LHCN-M2 (cell line): ENCODE measurements at places on chromosomes 6 and 20.

DNA sequence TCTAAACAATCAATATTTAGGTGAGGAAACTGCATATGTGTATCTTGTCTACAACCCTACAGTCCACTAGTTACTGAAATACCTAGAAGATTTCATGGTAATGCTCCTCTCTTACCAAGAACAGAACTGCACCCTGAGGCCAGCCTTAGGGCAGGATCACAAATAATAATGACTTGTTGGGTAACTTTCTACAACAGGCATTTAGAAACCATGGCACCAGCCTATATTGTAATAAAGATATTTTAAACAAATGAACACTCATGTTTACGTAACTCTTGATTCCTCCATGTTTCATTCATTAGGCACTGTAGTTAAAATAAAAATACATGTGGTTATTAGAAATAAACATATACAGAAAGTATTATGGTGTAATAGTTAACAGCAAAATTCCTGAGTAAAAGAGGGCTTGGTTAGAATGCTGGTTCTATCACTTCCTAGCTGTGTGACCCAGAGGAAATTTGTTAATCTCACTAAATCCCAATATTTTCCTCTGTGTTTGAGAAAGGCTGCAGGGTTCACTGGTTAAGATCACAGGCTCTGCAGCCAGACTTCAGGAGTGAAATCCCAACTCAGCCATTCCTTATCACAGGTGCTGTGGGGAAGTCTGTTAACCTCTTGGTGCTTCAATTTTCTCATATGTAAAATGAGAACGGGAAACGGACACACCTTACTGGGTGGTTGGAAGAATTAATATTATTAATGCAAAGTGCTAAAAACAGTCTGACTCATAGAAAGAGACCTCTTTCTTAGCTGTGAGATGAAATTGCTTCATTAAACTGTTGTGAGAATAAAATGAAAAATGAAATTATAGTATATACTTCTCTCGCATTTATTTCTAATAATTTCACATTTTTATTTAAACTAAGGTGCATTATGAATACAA lies 8.5 kb downstream of the HMGN3 start:
- no peak for DNase-seq

- no peak for DNase-seq
These were observed 535.2 kb upstream of the ID4 start for GRCh38 chr6:19301980-19302379.

- DNase-seq: peak; percentile 45
These were observed 951 bp downstream of the FOXP4 start for GRCh38 chr6:41546866-41547798.

- peak; percentile 69 for DNase-seq
These were observed 93.1 kb downstream of the EPB41L2 start for GRCh38 chr6:130969791-130970491.

DNA sequence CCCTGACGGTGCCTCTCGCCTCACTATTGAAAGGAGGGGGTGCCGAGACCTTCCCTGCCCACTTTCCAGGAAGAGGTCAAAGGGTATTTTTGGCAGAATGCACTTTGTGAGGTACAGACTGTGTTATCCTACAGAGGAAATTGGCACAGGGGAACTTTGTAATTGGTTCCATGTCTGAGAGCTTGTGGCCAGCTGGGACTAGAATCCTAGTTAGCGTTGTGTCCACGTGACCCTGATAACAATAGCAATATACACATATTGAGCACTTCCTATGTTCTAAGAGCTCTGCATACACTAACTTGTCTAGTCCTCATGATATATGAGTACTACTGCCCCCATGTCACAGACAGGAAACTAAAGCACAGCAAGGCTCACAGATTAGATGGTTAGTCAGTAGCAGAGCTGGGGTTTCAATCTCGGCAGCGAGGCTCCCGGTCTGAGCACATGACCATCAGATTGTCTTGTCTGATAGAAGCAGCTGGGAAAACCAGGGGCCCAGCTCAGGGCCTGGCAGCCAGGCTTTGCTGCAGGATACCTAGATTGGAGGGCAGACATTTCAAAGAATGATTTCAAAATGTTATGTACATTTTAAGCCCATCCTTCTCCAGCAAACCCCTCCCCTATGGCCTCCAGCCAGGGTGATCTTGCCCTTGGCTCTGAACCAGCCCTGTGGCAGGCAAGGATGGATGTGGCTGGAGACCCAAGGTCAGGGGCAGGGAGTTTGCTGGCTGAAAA lies 1.4 kb downstream of the MAPK13 start:
- peak; percentile 37 for DNase-seq

GRCh38 chr6:128723667-128724066 lies 159.3 kb upstream of the LAMA2 start:
- DNase-seq: no peak

GRCh38 chr6:132219901-132220300 lies 181.4 kb downstream of the MOXD1 start:
- DNase-seq: no peak

DNA sequence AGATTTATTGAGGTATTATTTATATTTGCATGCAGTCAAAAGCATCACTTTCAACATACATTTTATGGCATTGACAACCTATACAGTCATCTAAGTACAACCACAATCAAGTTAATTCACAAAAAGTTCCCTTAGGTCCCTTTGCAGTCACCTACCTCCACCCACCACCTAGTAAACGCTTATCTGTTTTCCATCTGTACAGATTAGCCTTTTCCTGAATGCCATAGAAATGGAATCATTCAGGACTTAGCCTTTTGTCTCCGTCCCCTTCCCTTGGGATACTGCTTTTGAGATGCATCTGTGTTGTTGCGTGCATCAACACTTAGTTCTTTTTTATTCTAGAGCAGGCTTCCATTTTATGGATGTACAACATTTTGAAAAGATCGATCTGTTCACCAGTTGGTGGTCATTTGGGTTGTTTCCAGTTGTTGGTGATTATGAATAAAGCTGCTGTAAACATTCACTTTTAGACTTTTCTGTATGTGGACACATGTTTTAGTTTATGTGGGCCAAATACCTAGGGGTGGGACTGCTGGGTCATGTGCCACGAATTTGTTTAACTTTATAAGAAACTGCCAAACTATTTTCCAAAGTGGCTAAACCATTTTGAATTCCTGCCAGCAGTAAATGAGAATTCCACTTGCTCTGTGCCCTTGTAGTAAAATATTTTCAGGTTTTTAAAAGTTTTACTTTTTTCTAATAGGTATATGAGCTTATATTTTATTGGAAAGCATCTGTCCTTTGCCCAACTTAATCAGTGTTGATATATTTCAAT lies 17.6 kb upstream of the IFNGR1 start:
- no peak for DNase-seq

DNA sequence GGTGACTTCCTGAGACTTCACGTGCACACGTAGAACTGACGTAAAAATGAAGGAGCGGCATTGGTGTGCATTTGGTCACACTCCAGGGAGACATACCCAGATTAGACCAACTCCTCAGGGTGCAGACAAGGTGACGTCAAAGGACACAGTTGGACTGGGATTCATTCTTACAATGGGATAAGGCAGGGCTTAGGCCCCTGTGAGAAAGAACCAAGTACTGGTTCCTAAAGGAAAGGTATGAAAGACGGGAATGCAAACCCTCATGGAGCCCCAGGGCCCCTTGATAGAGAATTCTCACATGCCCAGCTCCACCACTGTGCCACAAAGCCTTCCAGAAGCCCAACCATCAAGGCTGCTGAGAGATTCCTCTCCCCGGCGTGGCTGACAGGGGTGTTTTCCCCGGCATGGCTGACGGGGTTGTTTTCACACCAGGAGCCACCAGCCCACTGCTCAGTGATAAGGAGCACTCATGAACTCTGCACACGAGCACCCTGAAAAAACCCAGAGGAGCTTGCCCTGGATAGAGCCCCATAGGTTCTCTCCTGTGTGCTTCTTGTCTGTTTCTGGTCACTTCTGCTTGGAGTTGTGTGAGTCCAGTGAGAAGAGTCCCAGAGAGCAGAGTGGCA lies 90.1 kb downstream of the CAP2 start:
- no peak for DNase-seq

- DNase-seq: no peak
These were observed 159.5 kb downstream of the DLL1 start for GRCh38 chr6:170131351-170131750.

- DNase-seq: no peak
These were observed 24.5 kb downstream of the SRSF3 start for GRCh38 chr6:36618366-36619355.

DNA sequence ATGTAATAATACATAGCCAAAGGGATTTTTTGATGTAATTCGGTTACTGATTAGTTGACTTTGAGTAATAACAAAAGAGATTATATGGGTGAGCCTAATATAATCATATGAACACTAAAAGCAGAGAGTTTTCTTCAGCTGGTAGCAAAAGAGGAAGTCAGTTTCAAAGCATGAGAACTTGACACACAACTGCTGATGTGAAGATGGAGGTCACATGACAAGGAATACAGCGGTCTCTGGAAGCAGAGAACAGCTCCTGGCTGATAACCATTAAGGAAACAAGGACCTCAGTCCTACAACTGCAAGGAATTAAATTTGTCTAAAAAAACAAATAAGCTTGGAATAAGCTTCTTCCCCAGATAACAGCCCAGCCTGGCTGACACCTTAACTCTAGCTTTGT lies 154.5 kb upstream of the PRND start:
- no peak for DNase-seq

DNA sequence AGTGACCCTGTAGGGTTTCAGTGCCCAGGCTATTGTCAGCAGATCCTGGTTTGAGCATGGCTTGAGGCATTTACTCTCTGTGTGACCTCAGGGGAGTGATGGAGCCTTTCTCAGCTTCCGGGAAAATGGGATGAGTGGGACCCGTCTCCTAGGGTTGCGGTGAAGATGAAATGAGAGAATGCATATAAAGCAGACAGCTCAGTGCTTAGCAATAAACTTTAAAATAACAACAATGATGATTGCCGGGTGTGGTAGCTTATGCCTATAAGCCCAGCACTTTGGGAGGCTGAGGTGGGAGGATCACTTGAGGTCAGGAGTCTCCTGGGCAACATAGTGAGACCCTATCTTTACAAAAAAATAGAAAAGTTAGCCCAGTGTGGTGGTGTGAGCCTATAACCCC lies 106.0 kb upstream of the MTHFD1L start:
- no peak for DNase-seq

GRCh38 chr6:98593676-98594075 lies 240.7 kb upstream of the POU3F2 start:
- DNase-seq: no peak

DNA sequence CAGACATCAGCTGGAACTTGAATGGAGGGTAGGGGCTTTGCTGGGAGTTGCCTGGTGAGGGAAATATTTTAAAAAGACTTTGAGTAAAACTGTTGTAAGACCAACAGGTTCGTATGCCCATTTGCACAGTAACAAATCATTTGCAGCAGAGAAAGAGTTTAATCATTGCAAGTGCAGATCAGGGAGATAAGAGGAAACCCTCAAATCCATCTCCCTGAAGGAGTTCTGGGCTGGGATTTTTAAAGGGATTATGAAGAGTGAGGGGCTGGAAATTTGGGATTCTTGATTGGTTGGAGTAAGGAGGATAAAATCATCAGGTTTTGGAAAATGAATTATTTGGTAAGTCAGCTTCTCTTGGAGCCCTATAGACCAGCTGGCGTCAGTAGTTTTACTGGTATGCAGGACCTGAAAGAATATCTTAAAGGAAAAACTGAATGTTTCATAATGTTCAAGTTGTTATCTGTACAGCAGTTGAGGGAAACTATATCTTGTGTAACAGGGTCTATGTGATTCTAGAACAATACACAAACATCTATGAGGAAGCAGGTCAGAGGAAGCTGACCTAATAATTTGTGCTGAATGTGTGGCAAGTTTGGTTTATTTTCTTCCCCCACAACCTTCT lies 295.5 kb downstream of the PLCB1 start:
- no peak for DNase-seq

- no peak for DNase-seq
These were observed 434 bp downstream of the ZKSCAN4 start for GRCh38 chr6:28251661-28252008.

DNA sequence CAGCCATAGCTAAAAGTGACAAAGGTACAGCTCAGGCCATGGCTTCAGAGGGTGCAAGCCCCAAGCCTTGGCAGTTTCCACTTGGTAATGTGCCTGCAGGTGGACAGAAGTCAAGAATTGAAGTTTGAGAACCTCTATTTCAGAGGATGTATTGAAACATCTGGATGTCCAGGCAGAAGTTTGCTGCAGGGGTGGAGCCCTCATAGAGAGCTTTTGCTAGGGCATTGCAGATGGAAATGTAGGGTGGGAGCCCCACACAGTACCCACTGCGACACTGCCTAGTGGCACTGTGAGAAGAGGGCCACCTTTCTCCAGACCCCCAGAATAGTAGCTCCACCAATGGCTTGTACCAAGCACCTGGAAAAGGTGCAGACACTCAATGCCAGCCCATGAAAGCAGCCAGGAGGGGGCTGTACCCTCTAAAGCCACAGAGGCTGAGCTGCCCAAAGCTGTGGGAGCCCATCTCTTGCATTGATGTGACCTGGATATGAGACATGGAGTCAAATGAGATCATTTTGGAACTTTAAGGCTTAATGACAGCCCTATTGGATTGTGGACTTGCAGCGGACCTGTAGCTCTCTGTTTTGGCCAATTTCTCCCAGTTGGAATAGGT lies 1299.4 kb upstream of the MAP3K7 start:
- DNase-seq: no peak

DNA sequence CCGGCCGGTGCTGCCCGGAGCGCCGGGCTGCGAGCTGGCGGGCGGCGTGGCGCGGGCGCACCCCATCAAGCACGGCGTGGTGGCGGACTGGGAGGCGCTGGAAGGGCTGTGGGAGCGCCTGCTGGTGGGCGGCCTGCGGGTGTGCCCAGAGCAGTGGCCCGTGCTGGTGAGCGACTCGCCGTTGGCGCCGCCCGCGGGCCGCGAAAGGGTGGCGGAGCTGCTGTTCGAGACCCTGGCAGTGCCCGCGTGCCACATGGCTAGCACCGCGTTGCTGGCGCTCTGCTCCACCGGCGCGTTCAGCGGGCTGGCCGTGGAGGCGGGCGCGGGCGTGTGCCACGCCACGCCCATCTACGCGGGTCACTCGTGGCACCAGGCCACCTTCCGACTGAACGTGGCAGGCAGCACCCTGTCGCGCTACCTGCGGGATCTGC lies 517 bp downstream of the ACTL10 start:
- no peak for DNase-seq

GRCh38 chr6:23244300-23244699 lies 674.9 kb downstream of the HDGFL1 start:
- peak; percentile 78 for DNase-seq
